Smooth muscle cell of bladder (primary cell): ENCODE measurements at places on chromosomes 7 and 10. TPM values are rescaled to one million over a fixed set of nuclear protein-coding genes. Genes with fewer than 3 reads are reported as not detected.

Gene SFMBT2
- 5.1 and 5.5 TPM in 2 replicates for total RNA-seq

Gene DNA2
- 3.4 and 4.3 TPM in 2 replicates for total RNA-seq

Gene SNCG
- 16.5 and 23.8 TPM in 2 replicates for total RNA-seq

Gene WDFY4
- not detected in 2 replicates for total RNA-seq

Gene THSD7A
- 0.14 and 0.55 TPM in 2 replicates for total RNA-seq

Gene OPALIN
- total RNA-seq, result not detected in 2 replicates

Gene NEUROG3
- total RNA-seq, result not detected in 2 replicates

Gene APBB1IP
- 0.85 and 2.2 TPM in 2 replicates for total RNA-seq

Gene METTL27
- 2.3 and 7.4 TPM in 2 replicates for total RNA-seq

Gene AEBP1
- 15.5 and 53.1 TPM in 2 replicates for total RNA-seq

Gene POLL
- 9.5 and 10.0 TPM in 2 replicates for total RNA-seq

Gene C7orf33
- total RNA-seq, result not detected in 2 replicates

Gene GIMAP8
- total RNA-seq, result 0.09 TPM in 1 of 2 replicates, not detected in the other

Gene NAT16
- not detected in 2 replicates for total RNA-seq

Gene TFEC
- under 0.01 TPM in 2 replicates for total RNA-seq

Gene ACBD7
- total RNA-seq, result 0.43 and 0.55 TPM in 2 replicates

Gene MNX1
- not detected in 2 replicates for total RNA-seq

Gene SLC35G1
- total RNA-seq, result 3.5 and 3.7 TPM in 2 replicates

Gene FIS1
- total RNA-seq, result 227 and 306 TPM in 2 replicates

Gene AGMO
- total RNA-seq, result under 0.01 and 0.18 TPM in 2 replicates

Gene NPC1L1
- 0.09 and 0.14 TPM in 2 replicates for total RNA-seq

Gene AFAP1L2
- 0.09 and 0.14 TPM in 2 replicates for total RNA-seq

Gene SMO
- 30.2 and 33.5 TPM in 2 replicates for total RNA-seq

Gene CH25H
- 0.55 and 0.57 TPM in 2 replicates for total RNA-seq

Gene PAPOLB
- total RNA-seq, result 0.09 and 0.14 TPM in 2 replicates

Gene KIF11
- 3.2 and 3.4 TPM in 2 replicates for total RNA-seq

Gene IFIT1
- 9.9 and 13.7 TPM in 2 replicates for total RNA-seq

Gene CCM2
- total RNA-seq, result 34.7 and 44.6 TPM in 2 replicates

Gene ASB10
- total RNA-seq, result not detected in 2 replicates

Gene OR6B1
- not detected in 2 replicates for total RNA-seq

Gene SFRP4
- 9.0 and 112 TPM in 2 replicates for total RNA-seq

Gene TMEM229A
- total RNA-seq, result not detected in 2 replicates

Gene NEBL
- under 0.01 and 0.09 TPM in 2 replicates for total RNA-seq

Gene TET1
- total RNA-seq, result 2.1 and 3.6 TPM in 2 replicates

Gene PTF1A
- not detected in 2 replicates for total RNA-seq

Gene LGI1
- total RNA-seq, result 0.14 TPM in 1 of 2 replicates, not detected in the other

Gene ZNF736
- total RNA-seq, result 5.5 and 6.9 TPM in 2 replicates

Gene HSPA12A
- total RNA-seq, result 11.7 and 12.1 TPM in 2 replicates

Gene SEMA3A
- 45.2 and 51.4 TPM in 2 replicates for total RNA-seq

Gene NME8
- total RNA-seq, result not detected in 2 replicates

Gene TEX47
- not detected in 2 replicates for total RNA-seq

Gene RAPGEF5
- 1.1 and 2.4 TPM in 2 replicates for total RNA-seq

Gene PVRIG
- not detected in 2 replicates for total RNA-seq
